ENCODE measurements at places on chromosomes 12 and 14.
A peak's percentile ranks its signal among the peaks of the same experiment; 100 is the strongest.

- no peak for DNase-seq
Measured at GRCh38 chr12:98606359-98606988, 13.0 kb downstream of the SLC25A3 start.

- DNase-seq = no peak
Measured at GRCh38 chr12:130246560-130246959, 84.3 kb downstream of the FZD10 start.

GRCh38 chr12:119071638-119072231 is 90.4 kb downstream of the SRRM4 start:
- DNase-seq = no peak

GRCh38 chr14:80781972-80782367 is 159.6 kb downstream of the CEP128 start:
- DNase-seq = no peak

GRCh38 chr12:109047081-109047805 is 5.1 kb upstream of the USP30 start:
- no peak for DNase-seq

- DNase-seq = no peak
Measured at GRCh38 chr12:65501935-65502334, 223.5 kb downstream of the MSRB3 start.

- no peak for DNase-seq
Measured at GRCh38 chr12:102061096-102061559, 663 bp downstream of the WASHC3 start.

- no peak for DNase-seq
Measured at GRCh38 chr12:98229540-98229924, 285.9 kb upstream of the TMPO start.

DNA sequence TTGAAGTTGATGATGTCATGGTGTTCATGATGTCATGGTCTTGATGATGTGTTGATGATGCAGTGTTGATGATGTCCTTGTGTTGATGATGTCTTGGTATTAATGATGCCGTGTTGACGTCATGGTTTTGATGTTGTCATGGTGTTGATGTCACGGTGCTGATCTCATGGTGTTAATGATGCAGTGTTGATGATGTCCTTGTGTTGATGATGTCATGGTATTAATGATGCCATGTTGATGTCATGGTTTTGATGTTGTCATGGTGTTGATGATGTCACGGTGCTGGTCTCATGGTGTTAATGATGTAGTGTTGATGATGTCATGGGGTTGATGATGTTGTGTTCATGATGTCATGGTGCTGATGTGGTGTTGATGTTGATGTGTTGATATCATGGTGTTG is 48.0 kb upstream of the RIMBP2 start:
- no peak for DNase-seq

DNA sequence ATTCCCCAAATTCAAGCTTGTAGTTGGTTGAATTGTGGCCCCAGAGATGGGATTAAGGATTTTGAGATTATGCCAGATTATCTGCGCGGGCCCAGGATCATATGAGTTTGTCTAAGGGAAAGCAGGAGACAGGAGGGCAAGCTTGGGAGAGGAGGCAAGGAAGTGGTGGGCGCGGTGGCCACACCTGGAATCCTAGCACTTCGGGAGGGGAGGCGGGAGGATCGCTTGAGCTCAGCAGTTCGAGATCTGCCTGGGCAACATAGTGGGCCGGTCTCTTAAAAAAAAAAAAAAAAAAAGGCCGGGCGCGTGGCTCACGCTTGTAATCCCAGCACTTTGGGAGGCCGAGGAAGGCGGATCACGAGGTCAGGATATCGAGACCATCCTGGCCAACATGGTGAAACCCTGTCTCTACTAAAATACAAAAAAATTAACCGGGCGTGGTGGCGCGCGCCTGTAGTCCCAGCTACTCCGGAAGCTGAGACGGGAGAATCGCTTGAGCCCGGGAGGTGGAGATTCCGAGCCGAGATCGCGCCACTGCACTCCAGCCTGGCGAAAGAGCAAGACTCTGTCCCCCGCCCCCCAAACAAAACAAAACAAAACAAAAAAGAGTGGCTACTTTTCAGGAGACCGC is 881 bp upstream of the PUS1 start:
- DNase-seq = no peak

- DNase-seq = no peak
Measured at GRCh38 chr14:50736932-50737419, 68.9 kb upstream of the SAV1 start.

DNA sequence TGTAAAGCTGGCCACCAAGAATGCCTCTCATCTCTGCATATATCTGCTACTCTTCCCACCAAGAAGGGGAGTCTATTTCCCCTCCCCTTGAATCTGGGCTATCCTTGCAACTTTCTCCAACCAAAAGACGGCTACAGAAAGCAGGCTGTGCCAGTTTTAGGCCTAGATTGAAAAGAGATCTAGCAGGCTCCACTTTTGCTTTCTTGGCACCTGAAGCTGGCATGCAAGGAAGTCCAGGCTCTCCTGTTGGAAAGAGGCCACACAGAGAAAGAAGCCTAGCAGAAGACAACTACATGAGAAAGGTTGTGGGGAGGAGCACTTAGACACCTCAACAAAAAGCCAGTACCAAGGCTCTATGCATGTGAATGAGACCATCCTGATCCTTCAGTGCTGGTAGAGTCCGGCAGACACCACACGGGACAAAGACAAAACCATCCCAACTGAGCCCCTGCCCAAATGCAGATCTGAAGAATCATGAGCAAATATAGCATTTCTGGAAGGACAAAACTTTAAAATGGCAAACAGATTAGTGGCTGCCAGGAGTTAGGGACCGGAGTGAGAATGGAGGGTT is 68.0 kb downstream of the SPPL3 start:
- no peak for DNase-seq

- no peak for DNase-seq
Measured at GRCh38 chr12:116133149-116133548, 144.3 kb downstream of the MED13L start.

GRCh38 chr12:69546693-69547438 is 38.4 kb upstream of the CCT2 start:
- no peak for DNase-seq

GRCh38 chr12:43361031-43361710 is 190.8 kb downstream of the ADAMTS20 start:
- no peak for DNase-seq

DNA sequence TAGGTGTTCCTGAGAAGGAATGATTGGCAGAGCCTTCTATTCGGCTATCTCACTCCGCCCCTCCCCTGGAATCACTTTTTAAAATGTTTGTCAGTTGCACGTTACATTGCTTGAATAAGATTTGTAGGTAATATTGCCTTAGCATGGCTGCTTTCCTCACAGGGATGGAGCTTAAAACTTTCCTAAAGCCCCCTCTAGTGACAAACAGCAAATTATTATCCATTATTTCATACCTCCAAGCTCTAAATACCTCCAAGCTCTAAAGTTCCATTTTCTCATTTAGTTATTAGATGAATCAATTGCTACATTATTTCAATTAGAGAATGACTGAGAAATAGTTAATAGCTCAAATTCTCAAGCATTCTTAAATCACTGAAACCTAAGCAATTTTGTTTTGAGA is 5.1 kb upstream of the SPATA7 start:
- DNase-seq = no peak

GRCh38 chr12:32116897-32117296 is 10.2 kb downstream of the BICD1 start:
- DNase-seq = no peak

DNA sequence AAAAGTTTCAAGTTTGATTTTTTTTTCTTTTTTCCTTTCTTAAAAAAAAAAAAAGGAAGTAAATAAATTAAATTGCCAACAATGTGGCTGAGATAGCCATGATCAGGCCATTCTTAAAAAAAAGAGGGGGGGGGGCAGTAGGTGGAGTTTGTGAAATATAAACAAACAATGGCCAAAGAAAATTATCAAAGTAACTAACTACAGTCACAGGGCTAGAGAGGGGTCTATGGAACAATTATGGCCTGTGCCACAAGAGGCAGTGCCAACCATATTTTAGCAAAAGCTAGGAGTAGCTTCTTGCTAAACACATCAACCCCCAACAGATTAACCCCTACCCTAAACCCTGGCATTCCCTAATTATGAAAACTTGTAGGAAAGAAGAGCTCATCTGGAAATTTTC is 16.2 kb upstream of the SMARCC2 start:
- DNase-seq = no peak

- DNase-seq = no peak
Measured at GRCh38 chr12:2490831-2491230, 303.9 kb upstream of the FKBP4 start.

DNA sequence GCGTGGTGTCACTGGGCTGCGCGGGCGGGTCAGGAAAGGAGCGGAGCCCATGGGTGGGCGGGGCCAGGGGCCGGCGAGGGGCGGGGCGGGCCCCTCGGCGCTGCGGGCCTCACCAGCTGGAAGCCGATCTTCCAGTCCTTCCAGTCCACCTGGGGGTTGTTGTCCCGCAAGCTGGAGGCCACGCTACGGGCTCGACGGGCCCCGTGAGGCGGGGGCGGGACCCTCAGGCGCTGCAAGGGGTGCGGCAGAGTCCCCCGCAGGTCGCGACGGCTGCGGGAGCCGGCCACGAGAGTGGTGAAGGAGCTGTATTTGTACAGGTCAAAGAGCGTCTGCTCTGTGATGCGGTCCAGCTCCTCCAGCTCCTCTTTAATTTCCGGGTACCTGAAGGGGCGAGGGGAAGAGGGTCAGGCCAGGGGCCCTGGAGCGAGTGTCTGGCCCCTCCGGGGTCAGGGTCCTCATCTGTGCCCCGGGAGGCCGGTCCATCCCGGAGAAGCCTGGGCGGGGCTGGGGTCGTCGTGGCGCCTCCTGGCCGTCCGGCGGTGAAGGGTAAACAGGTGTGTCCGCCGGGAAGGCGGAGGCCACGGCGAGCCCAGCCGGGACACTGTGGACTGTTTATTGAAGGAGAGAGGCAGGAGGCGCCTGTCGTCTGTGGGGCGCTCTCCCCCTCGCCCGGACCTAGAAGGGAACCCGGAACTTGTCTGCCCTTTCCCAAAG is 11.9 kb downstream of the SCNN1A start:
- DNase-seq = peak; percentile 77

DNA sequence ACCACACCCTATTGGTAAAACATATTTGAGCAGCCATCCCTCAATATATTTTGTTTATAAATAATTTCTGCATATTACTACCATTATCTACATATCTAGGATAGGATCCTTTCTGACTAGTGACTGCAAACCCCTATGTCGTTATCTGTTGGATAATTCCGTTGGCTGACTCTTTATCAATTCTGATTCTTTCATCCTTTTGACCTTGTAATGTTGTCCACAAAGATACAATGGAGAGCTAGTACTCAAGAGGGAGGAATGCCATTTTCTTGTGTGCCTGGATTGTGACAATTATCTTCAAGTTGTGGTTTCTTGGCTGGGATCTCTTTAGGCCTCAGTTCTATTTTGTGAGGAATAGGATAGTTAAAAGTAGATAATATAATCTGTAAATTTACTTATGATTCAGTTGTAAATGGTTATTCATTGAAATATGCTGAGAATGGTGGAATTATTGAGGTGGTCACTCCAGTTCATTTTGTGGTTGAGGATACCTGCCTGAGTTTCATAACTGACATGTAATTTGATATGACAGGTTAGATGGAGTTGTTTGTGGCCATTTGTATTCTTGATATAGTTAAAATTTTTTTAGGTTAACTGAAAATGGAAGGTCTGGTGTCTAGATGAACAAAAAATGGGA is 10.1 kb downstream of the CHST11 start:
- no peak for DNase-seq

GRCh38 chr12:67822826-67823225 is 166.4 kb upstream of the IFNG-AS1 start:
- no peak for DNase-seq

DNA sequence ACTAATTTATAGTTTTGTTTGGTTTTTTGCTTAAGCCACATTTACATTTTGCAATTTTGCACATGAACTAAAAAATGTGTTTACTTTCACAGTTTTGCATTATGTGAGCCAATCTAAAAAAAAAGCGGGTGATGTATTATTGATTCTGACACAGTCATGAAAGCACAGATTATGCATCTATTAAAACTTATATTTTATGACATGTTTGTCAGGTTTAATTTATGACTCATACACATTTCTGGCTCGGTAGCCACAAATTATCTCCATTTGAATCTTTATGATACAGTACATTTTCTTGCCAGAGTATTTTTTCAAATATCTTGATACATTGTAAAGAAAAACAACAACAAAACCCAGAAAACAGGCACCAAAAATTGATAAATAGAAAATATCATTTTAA is 280.4 kb upstream of the GRIP1 start:
- no peak for DNase-seq

DNA sequence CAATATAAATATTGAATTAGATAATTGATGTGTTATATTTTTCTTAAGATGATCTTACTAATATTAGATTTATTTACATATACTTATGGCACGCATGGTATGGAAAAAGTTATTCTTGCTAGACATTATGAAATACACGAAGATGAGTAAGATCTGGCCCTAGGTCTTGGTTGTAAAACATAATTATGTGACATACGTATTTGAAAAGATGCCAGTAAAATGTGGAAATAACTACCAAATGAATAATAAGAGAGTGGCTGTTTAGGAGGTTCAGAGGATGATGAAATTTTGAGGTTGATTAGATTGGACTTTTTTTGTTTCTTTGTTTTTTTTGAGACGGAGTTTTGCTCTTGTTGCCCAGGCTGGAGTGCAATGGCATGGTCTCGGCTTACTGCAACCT is 41.3 kb downstream of the FANCM start:
- no peak for DNase-seq

GRCh38 chr14:42806909-42807315 is 1200.2 kb downstream of the LRFN5 start:
- DNase-seq = no peak

DNA sequence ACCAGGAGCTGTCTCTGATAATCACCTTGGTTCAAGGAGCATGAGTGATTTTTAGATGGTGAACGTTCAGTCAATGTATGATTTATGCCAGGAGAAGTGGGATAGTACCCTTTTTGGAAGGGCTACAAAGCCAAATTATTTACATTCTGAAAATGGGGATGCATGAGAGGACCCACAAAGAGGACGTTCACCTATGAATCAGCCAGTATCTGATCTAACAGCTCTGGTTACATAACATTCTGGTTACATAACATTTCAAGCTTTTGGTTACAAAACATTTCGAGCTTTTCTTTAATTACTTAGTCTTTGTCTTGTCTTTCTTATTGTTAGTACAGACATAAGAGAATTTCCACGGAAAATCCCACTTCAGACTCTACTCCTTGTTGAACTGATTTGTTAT is 68.8 kb downstream of the SLCO1A2 start:
- no peak for DNase-seq

- DNase-seq = no peak
Measured at GRCh38 chr12:5612556-5613410, 180.9 kb downstream of the NTF3 start.

- DNase-seq = no peak
Measured at GRCh38 chr14:50058113-50058512, 58.3 kb downstream of the VCPKMT start.

DNA sequence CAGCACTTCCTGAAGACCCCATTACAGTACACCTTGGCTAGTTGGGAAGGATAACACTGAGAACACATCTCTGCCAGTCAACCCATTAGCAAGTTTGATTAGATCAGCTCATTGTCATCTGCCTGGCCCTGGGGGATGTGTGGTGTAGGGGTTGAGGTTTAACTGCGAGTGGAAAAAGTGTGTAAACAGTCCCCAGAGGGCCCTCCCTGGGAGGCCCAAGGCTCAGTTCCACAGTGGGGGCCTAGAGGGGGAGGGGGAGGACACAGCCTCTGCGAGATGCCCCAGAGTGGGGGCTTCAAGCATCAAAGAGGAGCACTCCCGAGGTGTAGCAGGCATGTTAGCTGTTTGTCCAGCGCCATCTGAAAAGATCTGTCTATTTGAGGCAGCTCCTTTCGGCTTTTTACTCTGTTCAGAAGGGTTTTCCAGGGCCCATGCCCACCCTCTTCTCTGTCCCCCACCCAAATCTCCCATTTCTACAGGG is 344 bp downstream of the LPAR5 start:
- DNase-seq = no peak

All from right forelimb (tissue), 1 donor.